Bladder microvascular endothelial cell (primary cell): ENCODE measurements at places on chromosomes 2 and 18. TPM values are rescaled to one million over a fixed set of nuclear protein-coding genes. Genes with fewer than 3 reads are reported as not detected.

The REG1A gene
- not detected in 2 replicates for total RNA-seq

The FAM161A gene
- 0.97 and 1.8 TPM in 2 replicates for total RNA-seq

The C2orf78 gene
- not detected in 2 replicates for total RNA-seq

The RFX8 gene
- 0.49 and 0.50 TPM in 2 replicates for total RNA-seq

The KCNIP3 gene
- under 0.01 and 0.06 TPM in 2 replicates for total RNA-seq

The HSBP1L1 gene
- 4.5 and 7.1 TPM in 2 replicates for total RNA-seq

The TMEM18 gene
- 6.5 and 18.6 TPM in 2 replicates for total RNA-seq

The GULP1 gene
- 7.1 and 19.6 TPM in 2 replicates for total RNA-seq

The ANKRD30BL gene
- total RNA-seq, result under 0.01 TPM in 1 of 2 replicates, not detected in the other

The ITPRIPL1 gene
- 4.7 and 11.0 TPM in 2 replicates for total RNA-seq

The SLC4A3 gene
- total RNA-seq, result under 0.01 and 0.25 TPM in 2 replicates

The UGT1A8 gene
- total RNA-seq, result not detected in 2 replicates

The SERPINB4 gene
- 0.65 TPM in 1 of 2 replicates, not detected in the other for total RNA-seq

The G6PC2 gene
- total RNA-seq, result not detected in 2 replicates

The ABCB11 gene
- under 0.01 TPM in 2 replicates for total RNA-seq

The WDR7 gene
- total RNA-seq, result 15.2 and 64.3 TPM in 2 replicates

The EHBP1 gene
- total RNA-seq, result 20.7 and 38.1 TPM in 2 replicates

The TMEM198 gene
- total RNA-seq, result not detected in 2 replicates

The ASXL3 gene
- total RNA-seq, result under 0.01 and 0.13 TPM in 2 replicates

The TFPI gene
- 107 and 725 TPM in 2 replicates for total RNA-seq

The TRIM43 gene
- total RNA-seq, result not detected in 2 replicates

The ATP6V1B1 gene
- total RNA-seq, result 0.76 and 1.1 TPM in 2 replicates

The RTP5 gene
- total RNA-seq, result not detected in 2 replicates

The SMAD7 gene
- total RNA-seq, result 2.3 and 6.4 TPM in 2 replicates

The MREG gene
- 1.9 and 3.0 TPM in 2 replicates for total RNA-seq

The CROCC2 gene
- not detected in 2 replicates for total RNA-seq

The SERPINB3 gene
- total RNA-seq, result not detected in 2 replicates

The DTYMK gene
- total RNA-seq, result 22.0 and 42.3 TPM in 2 replicates

The UGT1A6 gene
- total RNA-seq, result not detected in 2 replicates

The L3MBTL4 gene
- 0.16 and 10.8 TPM in 2 replicates for total RNA-seq

The ADCY3 gene
- total RNA-seq, result 24.3 and 25.8 TPM in 2 replicates

The LYPD6 gene
- total RNA-seq, result 1.5 and 15.9 TPM in 2 replicates
